ENCODE measurements at places on chromosomes 13 and 19.
A peak's percentile ranks its signal among the peaks of the same experiment; 100 is the strongest.

- no peak for DNase-seq
Measured at GRCh38 chr19:30223866-30224688, 148.1 kb upstream of the ZNF536 start.

- no peak for DNase-seq
Measured at GRCh38 chr13:60707878-60708277, 310.9 kb downstream of the TDRD3 start.

- DNase-seq = no peak
Measured at GRCh38 chr13:29681864-29682263, 86.4 kb upstream of the SLC7A1 start.

- no peak for DNase-seq
Measured at GRCh38 chr13:46683676-46684260, 113.2 kb downstream of the ESD start.

GRCh38 chr19:47357788-47358680, 8.9 kb downstream of the DHX34 start:
- DNase-seq = no peak

DNA sequence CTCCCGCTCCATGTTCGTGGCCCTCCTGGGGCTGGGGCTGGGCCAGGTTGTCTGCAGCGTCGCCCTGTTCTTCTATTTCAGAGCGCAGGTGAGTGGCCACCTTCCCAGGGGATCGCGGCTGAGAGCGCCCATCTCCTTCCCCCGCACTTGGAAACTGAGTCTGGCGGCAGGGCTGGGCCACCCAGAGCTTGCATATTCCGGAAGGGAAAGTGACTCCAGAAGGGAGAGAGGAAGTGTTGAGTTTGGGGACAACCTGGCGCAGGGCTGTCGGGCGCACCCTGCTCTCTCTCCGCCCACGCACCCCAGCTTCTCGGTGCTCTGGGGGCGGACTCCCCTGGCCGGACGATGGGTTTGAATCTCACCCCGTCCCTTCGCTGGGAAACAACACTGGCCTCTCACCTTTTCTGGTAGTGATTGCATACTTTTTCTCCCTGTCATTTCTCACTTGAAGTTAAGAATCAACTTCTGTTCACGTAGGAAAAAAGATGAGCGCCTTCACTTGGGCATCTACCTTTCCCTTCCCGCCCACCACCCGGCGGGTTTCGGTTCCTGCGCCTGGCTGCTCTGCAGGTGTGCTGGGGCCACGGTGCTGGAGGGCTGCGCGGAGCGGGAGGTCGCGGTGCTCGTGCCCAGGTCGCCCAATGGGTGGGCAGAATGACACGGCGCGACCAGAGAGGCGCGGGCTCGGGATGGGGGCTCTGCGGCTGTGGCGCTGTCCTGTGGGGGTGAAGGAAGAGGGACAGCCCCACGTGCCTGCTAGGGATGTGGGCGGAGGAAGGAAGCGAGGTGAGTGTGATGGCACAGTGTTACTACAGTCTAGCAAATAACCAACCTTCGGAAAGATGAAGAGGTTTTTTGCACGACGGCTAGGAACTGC, 721 bp downstream of the TNFSF11 start:
- DNase-seq = peak; percentile 77

- no peak for DNase-seq
Measured at GRCh38 chr13:29239653-29240525, 355.6 kb downstream of the SLC7A1 start.

- DNase-seq = no peak
Measured at GRCh38 chr13:99501848-99502301, 603 bp downstream of the TM9SF2 start.

Measured in posterior vena cava (tissue), 2 donors.